Thymus (tissue), 14 donors: ENCODE measurements at places on chromosomes 12 and 14. TPM values are rescaled to one million over a fixed set of nuclear protein-coding genes. Genes with fewer than 3 reads are reported as not detected.
A peak's percentile ranks its signal among the peaks of the same experiment; 100 is the strongest.

- H3K27ac ChIP-seq: peak overlapping the region; percentile 91
- no peaks in the 10 kb centered on the region for H3K36me3 ChIP-seq
- no peak for DNase-seq
- H3K27me3 ChIP-seq: no peaks in the 10 kb centered on the region
Observed at GRCh38 chr14:73759183-73759713, 45.1 kb upstream of the PNMA1 start.

GRCh38 chr12:93016752-93017350 lies 87.8 kb upstream of the EEA1 start:
- H3K27me3 ChIP-seq: no peaks in the 10 kb centered on the region
- DNase-seq: no peak
- H3K36me3 ChIP-seq: no peaks in the 10 kb centered on the region
- no peak overlapping the region for H3K27ac ChIP-seq
- no peaks in the 10 kb centered on the region for H3K4me1 ChIP-seq
- H3K4me3 ChIP-seq: no peak overlapping the region

GRCh38 chr12:104480826-104481440 lies 24.2 kb downstream of the CHST11 start:
- H3K27me3 ChIP-seq: no peaks in the 10 kb centered on the region
- H3K4me1 ChIP-seq: peaks cover 67% of the 10 kb centered on the region
- DNase-seq: no peak

GRCh38 chr14:35492569-35493014 lies 41.4 kb upstream of the INSM2 start:
- H3K36me3 ChIP-seq: no peaks in the 10 kb centered on the region
- no peak for DNase-seq
- no peaks in the 10 kb centered on the region for H3K27me3 ChIP-seq

GRCh38 chr14:77607741-77608302 lies 8.6 kb downstream of the SPTLC2 start:
- no peaks in the 10 kb centered on the region for H3K36me3 ChIP-seq
- no peaks in the 10 kb centered on the region for H3K27me3 ChIP-seq
- peak; percentile 18 for DNase-seq
- no peak overlapping the region for H3K27ac ChIP-seq
- H3K4me1 ChIP-seq: peaks cover 2% of the 10 kb centered on the region

DNA sequence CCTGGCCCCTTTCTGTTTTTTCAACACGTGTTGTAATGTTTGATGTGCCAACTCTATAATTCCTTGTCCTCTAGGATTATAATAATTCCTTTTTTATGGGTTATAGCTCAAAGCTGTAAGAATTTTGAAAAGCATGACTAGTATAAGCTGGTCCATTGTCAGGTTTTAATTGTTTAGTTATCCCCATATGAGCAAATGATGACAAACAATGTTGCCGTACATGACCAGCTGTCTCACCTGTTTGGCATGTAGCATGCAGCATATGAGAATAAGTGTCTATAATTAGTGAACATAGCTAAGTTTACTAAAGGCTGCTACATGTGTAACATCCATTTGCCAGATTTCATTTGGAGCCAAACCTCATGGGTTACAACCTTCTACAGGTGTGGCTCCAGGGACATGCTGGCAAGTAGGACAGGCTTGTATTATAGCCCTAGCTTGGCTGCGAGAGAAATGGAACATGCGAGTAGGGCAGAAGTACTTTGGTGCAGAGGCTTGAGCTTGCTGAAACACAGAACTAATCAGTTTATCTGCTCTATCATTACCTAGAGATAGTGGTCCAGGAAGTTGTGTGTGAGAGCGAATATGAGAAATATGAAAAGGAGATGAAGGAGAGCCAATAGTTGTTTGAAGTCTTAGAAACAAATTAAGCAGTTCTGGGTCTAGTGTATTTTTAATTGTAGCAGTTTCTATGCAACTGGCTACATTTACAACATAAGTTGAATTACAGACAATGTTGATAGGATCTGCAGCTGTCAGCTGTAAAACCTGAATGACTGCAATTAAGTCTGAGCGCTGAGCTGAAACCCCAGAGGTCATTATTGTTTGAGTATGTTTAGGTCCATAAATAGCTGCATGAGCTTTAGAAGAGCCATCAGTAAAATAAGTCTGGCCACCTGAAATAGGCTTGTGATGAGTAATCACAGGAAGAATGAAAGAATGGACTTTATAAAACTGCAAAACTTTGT lies 22.6 kb upstream of the MAPKAPK5 start:
- no peaks in the 10 kb centered on the region for H3K36me3 ChIP-seq
- DNase-seq: no peak
- H3K4me3 ChIP-seq: no peak overlapping the region
- no peaks in the 10 kb centered on the region for H3K27me3 ChIP-seq

DNA sequence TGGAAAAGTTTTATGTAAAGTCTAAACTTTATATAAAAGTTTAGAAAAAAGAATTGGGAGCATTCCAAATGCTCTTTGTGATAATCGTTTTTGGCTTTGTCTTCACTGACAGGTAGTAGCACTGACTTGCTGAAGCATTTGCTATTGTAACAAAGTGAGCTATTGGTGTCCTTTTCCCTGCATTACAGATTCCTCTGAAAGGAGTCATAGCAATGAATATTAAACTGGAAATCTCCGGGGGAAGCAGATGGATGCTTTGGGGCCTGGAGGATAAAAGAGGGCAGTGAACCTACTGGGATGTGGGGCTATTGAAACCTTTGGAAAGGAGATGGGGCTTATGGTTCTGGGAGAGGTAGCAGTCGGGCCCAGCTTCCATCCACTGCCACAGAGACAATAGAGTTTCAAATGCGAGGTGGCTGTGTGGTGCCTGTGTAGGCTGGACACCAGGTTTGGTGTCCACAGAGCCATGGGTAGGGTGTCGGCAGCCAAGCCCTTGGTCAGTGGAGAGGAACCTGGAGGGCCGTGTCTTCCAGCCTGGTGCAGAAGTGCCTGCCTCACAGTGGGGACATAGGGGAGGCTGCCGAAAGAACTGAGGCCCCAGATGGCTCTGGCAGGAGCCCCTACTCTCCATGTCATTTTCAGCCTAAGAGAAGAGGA lies 10.1 kb downstream of the GSG1 start:
- no peak for DNase-seq
- H3K4me3 ChIP-seq: no peak overlapping the region
- H3K27ac ChIP-seq: no peak overlapping the region
- H3K27me3 ChIP-seq: no peaks in the 10 kb centered on the region

The CLEC1B gene
- 0.19 TPM for total RNA-seq

The C14orf39 gene
- total RNA-seq: 0.24 TPM

The KCNJ8 gene
- 5.2 TPM for total RNA-seq
